ENCODE measurements at places on chromosomes 16 and 17.

- no peak for DNase-seq
Measured at GRCh38 chr16:17327664-17328335, 143.0 kb downstream of the XYLT1 start.

DNA sequence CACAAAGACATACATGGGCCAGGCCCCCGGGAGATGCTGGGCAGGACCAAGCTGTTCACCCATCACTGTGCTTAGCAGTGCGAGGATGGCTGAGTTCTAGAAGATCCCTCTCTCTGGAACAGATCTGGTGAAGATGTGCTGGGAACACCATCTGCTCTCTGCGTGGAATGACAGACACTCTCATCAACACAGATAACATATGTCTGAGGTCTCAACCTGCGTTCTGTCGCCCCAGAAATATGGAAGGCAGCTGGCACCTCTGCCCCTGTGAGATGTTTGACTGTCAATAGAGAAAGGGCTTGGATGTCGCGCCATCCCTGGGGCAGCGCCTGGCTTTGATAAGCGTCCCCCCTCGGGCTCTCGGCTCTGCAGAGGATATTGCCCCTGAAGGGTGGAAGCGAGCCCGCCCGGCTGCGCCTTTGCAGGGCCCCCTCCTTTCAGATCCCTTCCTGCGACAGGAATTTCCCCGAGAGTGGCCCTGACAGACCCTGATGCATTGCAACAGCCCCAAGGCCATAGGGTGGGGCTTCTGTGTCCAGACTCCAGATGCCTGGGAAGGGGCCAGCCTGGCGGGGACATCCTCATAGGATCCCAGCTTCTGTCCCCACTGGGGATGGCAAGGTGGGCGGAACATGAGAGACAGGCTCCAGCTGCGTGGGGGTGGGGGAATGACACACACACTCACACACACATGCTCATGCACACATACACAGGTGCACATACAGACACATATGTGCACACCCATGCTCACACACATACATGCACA is 86.9 kb upstream of the ZNF469 start:
- DNase-seq: no peak

GRCh38 chr16:89863741-89864526 is 9.5 kb upstream of the TCF25 start:
- no peak for DNase-seq

DNA sequence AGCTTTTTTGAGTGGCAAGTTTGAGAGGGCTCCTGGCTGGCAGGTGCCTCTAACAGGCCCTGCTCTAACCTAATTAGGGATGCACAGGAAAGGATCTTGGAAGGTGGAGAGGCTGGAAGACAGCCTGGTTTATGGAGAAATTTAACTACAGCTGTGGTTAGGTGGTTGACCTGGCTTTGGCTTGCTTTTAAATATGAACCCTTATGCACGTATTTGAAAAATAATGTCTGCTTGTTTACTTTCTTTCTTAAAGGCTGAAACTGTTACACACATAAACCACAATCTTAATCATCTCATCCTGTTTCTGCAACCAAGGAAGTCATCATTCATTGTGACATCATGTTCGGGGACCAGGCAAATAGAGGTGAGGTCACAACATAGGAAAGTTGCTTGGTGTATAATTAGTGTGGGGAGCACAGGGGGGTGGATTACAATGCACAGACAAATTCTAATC is 23.1 kb upstream of the DHRS13 start:
- DNase-seq: peak; percentile 71

- no peak for DNase-seq
Measured at GRCh38 chr16:88681084-88681680, 5.1 kb downstream of the SNAI3 start.

DNA sequence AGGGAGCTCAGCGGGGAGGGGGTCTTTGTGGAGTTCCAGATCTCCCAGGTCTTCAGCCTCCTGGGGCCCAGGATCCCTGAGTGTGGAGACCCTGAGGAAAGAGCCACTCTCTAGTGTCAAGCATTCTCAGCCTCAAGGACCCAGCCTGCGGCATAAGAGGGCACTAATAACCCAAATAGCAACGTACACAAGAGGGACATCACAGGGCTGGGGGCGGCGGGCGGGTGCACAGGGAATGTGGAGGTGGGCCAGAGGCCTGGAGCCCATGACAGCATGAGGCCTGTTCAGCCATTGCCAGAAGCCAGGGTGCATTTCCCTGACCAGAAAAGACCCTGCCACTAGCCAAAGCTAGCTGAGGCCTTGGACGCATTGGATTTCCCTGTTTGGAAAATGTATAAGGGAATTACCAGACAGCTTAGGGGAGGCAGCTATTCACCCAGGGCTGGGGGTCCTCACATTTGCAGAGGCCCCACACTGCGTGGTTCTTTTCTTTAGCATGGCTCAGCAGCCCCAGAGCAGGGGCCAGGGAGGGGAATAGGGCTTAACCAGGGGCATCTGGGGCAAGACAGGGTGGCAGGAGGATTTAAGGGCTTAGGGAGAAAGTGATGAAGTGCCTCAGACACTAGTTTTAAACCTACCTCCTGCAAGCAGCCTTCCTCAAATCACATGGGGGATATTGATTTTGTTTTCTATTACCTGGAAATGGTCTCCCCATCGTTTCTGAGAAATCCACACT is 13.5 kb upstream of the ALOX15B start:
- no peak for DNase-seq

GRCh38 chr17:49409066-49409465 is 5.6 kb downstream of the PHB1 start:
- DNase-seq: no peak

DNA sequence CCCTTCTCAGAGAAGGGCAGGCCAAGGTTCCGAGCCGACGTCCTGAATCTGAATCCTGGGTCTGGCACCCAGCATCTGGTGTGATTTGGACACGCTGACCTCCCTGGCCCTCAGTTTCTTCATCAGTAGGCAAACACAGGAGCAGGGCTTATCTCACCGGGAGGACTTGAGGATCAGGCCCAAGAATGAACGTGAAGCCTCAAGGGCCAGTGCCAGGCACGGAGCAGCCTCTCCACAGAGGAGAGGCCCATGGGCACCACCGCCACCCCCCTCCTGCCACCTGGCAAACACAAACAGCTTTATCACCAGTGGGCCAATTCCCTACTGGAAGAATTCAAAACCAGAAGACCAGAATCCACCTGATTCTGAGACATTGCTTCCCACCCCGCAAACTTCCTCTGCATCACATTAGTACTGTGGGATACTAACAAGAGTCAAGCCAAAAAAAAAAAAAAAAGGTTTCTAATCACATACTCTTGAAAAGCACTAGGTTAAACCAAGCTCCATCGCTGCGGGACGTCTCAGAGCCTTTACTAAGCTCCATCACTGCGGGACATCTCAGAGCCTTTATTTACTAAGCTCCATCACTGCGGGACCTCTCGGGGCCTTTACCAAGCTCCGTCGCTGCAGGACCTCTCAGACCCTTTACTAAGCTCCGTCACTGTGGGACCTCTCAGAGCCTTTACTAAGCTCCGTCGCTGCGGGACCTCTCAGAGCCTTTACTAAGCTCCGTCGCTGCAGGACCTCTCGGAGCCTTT is 68.0 kb upstream of the DOC2B start:
- no peak for DNase-seq

DNA sequence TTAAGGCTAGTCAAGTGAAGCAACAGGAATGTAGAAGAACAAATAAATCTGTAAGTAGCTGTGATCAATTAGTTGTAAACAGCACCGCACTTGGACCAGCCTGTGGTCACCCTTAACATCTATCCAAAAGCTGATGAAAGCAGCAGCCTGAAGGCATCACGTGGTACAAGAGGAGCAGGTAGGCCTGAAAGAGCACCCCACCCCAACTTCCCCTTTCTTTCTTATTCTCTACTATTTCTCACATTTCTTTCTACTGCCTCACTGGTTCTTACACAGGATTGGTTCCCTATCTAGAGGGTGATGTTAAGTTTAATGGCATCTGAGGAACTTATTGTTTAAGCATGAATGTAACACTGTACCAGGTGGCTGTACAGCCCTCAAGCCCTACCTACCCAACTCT is 42.6 kb upstream of the CLEC18B start:
- no peak for DNase-seq

DNA sequence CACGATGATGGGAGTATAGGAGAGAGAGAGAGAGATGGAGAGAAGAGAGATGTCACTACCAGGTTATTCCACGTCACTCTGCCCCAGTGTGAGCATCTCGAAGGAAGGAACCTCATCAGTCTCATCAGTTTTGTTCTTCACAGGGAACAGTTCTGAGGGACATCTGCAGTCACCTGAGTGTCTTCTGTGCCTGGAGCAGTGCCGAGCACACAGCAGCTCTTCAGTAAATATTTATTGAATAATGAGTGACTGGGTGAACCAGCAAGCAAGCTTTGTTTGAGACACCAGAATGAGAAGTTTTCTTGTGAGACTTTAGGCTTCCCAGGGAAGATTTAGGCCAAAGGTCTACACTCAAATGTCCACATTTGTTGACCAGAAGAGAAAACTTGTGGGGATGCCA is 142.4 kb upstream of the IRX3 start:
- DNase-seq: no peak

DNA sequence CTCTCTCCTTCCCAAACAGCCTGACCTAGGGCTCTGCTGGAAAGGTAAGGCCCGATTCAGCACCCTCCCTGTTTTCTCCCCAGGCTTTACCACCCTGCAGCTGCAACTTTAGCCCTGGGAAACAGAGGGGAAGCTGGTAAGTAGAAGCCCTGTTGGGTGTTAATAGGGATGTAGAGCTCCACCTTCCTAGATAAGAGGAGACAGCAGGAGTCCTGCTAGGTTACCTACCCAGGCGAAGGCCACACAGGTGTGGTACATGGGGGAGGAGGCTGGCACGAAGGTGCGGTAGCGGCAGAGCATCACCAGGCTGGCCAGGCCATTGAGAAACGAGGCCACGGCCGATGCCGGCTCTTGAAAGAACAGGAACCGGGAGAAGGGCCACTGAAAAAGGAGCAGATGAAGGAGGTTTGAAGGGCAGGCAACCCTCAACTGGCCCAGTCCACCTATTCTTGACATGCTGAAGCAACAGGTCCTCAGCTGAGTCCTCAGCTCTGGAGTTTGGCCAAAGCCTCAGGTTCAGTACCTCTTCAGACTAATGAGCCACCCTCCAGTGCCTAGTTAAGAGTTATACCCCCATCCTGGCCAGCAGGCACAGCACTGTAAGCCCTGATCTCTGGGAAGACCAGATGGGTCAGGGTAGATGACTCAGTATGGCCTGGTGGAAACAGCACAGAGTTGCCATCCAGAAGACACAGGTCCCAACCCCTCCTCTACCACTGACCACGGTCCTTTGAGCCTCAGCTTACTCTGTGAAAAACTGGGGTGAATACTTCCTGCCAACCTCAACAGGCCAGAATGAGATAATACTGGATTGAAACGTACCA is 3.3 kb downstream of the PGAP3 start:
- DNase-seq: no peak

GRCh38 chr17:78981010-78981888 is 1.5 kb upstream of the LGALS3BP start:
- no peak for DNase-seq

GRCh38 chr16:8776129-8776584 is 21.3 kb downstream of the TMEM186 start:
- DNase-seq: no peak

DNA sequence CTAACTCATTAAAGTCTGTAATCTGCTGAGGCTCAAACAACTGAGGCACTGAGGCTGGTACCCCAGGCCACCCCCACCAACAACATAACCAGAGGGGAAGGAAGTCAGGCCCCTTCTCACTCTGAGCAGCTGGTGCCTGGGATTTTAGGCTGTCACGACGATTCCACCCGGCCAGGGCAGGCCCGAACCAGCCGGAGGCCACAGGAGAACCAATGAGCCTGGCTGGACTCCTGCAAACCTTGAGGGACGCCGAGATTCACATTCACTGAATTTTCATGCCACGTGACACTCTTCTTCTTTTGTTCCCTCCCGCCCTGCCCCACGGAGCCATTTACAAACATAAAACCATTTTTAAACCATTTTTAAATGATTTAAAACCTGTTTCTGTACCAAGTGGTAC is 48.1 kb downstream of the RPH3AL start:
- no peak for DNase-seq

GRCh38 chr17:68248199-68248825 is 469 bp downstream of the AMZ2 start:
- peak; percentile 32 for DNase-seq

GRCh38 chr16:57639172-57639887 is 10.9 kb downstream of the ADGRG1 start:
- no peak for DNase-seq

GRCh38 chr17:76022285-76022684 is 4.8 kb downstream of the EVPL start:
- no peak for DNase-seq

DNA sequence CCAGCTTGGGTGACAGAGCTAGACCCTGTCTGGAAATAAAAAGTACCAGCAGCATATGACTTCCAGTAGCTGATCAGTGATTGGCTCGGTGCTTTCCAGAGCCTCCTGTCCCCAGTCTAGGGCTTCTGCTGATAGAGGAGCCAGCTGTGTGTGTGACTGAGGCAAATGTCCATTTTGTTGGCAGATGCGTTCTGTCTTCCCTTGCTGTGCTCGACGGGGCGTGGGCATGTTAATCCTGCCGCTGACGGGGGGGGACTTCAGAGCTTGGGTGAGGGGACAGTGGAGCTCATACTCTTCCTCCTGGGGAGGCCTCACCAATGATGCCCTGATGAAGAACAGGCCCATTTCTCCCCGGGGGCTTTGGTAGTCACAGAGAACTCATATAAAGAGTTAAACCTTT is 14.6 kb downstream of the KCTD2 start:
- DNase-seq: no peak

DNA sequence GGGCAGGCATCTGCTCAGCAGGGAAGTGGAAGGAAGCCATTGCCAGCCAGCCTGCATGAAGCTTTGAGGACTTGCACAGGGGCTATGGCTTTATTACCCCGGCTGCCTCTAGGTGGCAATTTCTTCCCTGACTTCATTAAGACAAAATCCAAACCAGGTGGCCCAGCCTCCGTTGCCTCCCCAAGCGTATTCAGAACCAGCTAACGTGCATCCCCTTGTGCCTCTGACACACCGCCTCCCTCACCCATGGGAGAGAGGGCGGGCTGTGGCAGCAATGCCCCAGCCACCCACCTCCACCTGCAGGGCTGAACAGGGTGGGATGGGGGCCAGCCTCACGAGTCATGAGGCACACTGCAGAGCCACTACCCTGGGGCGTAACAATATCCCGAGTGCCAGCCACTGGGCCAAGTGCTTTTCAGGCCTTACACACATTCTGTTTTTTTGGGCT is 6.8 kb downstream of the KIFC3 start:
- no peak for DNase-seq

GRCh38 chr16:58464916-58465731 is 34.8 kb upstream of the NDRG4 start:
- no peak for DNase-seq
